ENCODE measurements at places on chromosomes 11 and 22. TPM values are rescaled to one million over a fixed set of nuclear protein-coding genes. Genes with fewer than 3 reads are reported as not detected.

TMEM218 gene
- 20.8 TPM for total RNA-seq

DNA sequence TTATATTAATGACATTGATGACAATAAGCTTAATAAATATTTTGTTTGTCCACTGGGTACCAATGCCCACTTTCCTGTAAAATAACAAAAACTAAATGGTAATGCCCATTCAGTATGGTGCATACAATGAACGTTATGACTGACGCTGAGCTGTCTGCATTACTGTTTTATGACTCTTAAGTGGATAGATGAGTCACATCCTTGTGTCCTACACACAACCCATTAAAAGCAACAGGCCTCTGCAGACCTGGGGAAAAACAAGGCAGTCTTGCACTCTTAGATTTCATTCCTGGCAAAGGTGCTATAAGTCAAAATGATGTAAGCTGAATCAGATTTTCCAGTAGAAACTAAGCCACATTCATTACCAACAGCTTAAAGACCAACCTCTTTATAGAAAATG, 176.3 kb upstream of the TMEM45B start:
- no peak for DNase-seq

- DNase-seq = peak; percentile 72
These were observed 2.2 kb upstream of the CD151 start for GRCh38 chr11:830295-831117.

DNA sequence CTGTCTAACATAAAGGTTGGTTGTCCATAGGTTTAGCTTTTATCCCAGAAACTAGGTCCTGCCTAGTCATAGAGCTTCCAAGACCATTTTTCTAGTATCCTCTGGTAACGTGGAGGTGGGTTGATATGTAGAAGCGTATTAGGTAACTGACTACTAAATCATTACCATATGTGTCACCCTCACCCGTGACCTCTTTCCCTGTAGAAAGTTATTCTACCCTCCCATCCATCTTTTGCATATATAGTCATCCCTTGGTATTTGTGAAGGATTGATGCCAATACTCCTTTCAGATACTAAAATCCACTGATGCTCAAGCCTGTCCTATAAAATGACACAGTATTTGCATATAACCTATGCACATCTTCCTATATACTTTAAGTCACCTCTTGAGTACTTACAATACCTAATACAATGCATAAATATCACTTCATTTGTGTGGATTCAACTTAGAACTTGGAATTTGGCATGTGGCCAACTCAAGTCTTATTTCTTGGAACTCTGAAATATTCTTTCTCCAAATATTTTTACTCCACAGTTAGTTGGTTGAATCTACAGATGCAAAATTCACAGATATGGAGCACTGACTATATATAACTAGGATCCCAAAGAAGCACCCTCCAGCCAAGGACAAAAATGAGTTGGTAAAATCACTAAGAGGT, 497.0 kb upstream of the TENM4 start:
- no peak for DNase-seq

DNA sequence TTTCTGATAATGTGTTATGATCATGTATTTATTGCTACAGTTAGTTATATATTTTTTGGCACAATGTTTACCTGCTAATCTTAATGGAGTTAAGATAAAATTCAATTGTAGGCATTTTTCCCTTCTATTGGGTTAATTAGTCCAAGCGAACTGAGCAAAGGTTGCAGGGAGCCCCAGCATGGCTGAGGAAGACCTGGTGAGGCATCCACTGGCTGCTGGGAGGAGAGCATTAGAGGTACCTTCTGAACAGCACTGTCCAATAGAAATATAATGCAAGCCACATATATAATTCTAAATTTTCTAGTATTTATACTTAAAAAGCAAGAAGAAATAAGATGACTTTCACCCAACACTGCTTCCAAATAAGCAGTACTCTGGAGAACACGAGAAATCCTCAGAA, 689 bp upstream of the TMEM126A start:
- DNase-seq = no peak

DNA sequence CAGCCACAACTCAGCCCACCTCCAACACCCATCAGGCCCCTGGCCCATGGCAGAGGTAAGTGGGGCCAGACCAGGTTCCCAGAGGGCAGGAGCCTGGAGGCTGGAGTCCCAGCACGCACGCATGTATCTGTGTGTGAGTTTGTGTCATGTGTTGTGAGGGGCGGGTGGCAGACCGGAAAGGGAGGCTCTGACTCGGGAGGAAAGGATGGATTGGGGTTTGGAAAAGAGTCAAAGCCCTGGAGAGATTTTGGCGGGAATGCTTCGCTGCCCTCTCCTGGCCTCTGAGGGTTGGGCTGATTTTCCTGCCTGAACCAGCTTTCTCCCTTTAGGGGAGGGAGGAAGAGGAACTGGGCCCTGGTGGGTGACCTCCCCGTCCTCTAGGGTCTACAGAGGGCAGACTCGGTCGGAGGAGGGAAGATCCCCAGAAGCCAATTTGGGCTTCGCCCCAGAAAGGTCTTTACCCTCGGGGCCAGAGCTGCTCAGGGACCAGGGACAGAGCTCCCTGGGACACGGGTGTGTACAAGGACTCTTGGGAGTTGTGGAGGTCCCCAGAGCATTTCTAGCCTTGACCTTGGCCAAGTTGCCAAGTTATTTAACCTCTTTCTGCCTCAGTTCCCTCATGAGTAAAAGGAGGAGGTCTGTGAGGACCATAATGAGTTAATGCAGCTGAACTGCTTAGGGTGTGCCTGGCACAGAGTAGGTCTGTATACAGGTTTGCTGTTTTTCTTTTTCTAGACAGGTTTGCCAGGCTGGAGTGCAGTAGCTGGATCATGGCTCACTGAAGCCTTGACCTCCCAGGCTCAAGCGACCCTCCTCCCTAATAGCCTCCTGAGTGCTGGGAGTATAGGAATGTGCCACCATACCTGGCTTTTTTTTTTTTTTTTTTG, 6.9 kb downstream of the C11orf68 start:
- DNase-seq = no peak

DNA sequence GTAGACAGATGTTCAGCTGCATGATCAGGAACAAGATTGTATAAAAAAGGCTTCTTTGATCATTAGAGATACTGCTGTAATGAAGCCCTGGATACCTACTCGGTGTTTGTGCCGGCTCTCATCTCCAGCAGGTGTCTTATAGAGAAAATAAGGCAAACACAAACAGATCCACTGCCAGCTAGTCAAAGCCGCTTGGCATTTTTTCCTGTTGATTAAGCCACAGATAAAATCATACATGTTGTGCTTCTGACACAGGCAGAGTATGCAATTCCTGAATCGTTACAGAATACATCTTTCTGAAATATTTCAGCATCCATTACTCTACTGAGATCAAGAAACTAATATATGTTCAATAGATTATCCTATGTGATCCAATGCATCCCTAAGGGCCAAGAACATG, 206.9 kb downstream of the CADM1 start:
- DNase-seq = no peak

Data from thymus (tissue), 14 donors.